NCI-H774 (cell line): ENCODE measurements at places on chromosomes 3 and 15.

DNA sequence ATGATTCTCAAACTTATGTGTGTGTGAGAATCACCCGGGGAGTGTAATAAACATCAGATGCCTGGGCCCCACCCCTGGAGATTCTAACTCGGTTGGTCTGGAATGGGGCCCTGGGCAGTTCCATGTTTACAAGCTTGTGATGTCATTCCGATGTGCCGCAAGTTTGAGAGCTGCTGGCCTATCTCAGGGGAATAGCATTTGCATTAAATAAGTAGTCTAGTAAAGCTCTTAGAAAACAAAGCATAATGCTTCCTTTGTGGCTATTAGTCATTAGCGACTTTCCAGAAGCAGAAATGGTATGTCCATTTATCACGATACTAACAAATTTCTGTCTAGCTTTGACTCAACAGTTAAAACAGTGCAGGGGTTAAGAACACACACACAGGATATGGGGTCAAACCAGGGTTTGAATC is 20.9 kb downstream of the PGBD4 start:
- DNase-seq, result no peak

GRCh38 chr15:67396114-67396513 is 124.8 kb upstream of the C15orf61 start:
- no peak for DNase-seq

GRCh38 chr3:158733656-158734055 is 1.4 kb upstream of the RARRES1 start:
- DNase-seq, result no peak

DNA sequence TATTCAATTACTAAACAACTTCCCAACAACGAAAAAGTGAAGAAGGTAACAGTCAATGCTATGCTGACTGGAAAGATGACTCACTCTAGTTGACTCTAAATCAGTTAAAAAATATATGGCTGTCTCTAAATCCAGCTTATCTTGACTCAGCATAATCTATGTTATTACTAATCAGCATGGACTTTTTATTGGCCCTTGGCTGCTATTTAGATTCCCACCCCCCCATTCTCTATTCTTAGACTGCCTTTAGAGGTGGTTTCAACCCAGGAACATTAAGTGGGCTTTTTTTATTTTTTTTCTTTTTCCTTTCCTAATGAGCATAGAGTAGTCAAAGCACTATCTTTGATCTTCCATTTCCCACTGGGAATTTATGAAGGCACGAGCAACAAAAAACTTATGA is 1.9 kb downstream of the PCOLCE2 start:
- no peak for DNase-seq

- DNase-seq, result no peak
Observed at GRCh38 chr15:86162172-86162591, 82.5 kb downstream of the AGBL1 start.

GRCh38 chr3:191290311-191291025 is 38.7 kb upstream of the CCDC50 start:
- DNase-seq, result no peak

DNA sequence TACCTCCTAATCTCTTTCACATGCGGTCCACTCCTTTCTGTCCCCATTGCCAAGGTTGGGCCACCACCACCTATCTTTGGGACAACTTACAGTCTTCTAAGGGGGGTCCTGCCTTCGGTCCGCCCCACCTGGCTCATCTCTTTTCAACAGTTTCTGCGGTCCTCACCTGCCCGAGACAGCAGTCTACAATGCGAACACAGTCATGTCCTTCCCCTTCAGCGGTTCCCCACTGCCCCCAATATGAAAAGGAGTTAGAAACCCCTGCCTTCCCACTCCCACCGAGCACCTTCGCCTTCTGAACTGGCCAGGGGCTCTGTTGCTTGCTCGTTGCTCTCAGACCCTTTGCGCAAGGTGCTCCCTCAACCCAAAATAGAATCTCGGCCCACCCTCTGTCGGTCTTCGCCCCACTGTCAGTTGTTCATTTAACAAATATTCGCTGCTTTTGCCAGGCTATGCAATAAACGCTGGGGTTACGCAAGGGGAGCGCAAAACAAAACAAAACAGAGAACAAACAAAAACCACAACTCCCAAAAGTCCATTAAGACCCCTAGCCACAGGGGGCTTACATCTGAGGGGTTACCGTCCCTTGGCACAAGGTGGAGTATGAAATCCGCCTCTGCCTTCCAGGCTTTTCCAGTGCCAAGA is 611 bp upstream of the FANCI start:
- DNase-seq, result no peak

DNA sequence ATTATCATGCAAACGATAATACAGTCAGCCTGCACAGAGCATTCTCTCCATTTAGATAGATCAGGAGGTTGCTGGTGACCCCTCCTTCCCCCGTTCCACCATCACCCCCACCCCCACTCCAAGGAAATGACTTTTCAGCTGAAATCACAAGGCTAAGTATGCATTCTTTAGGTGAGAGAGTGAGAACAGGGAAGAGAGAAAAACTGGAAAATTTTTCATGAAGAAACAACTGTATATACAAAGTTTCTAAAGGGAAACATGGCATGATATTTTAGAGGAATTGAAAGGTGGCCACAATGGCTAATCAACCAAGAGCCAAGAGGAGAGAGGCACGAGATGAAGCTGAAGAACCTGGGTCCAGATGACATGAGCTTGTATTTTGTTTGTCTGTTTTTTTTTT is 22.2 kb downstream of the BCL2A1 start:
- DNase-seq, result no peak

DNA sequence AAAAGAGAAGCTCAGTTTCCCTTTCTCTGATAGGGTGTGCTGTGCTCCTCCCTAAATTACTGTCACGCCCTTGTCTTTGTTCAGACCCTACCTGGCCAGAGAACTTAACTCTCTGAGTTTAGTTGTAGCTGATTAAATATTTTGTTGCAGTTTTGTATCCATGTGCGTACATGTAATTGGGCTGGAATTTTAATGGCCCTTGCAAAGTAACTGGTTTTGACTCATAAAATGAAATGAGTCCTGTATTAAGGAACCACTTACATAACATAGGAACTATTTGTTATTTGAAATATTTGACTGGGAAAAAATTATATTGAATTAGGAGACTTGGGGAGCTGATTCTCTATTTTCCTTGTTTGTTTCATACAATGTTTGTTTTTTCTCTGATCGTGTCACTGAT is 80.2 kb downstream of the LRRK1 start:
- DNase-seq, result no peak

DNA sequence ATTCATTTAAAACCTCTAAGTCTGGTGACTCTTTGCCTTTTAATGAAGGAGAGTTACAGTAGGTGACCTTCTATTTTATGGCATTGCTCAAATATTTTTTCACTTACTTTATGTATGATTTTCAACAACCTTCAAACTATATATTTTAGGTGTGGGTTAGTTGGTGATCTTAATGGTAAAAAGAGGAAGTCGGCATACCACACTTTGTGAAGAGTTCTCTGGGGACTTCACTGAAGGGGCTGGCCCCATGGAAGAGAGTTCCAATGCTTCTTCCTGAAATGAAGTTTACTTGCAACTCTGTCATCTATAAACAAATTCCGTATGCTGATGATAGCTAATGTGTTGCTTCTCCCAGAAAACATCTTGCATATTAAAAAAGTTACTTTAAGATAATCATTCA is 647.0 kb upstream of the SGO1 start:
- DNase-seq, result no peak

DNA sequence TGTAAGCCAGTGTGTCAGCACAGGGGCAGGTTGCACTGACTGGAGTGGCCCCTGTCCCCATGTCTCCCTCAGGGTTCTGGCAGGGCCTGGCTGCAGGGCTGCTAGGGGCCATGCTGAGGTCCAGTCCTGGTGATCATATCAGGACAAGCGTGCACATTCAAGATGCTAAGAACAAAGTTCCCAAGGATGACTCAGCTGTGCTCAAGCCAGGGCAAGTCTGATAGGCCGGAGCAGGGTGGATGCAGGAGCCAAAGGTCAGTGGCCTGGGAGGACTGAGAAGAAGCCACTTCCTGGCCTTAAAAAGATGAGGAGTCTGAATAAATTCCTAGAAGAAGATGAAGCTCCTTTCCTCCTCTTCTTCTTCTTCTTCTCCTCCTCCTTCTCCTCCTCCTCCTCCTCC is 353.2 kb downstream of the AGBL1 start:
- no peak for DNase-seq

- no peak for DNase-seq
Observed at GRCh38 chr3:34300621-34301020, 502.2 kb downstream of the PDCD6IP start.

DNA sequence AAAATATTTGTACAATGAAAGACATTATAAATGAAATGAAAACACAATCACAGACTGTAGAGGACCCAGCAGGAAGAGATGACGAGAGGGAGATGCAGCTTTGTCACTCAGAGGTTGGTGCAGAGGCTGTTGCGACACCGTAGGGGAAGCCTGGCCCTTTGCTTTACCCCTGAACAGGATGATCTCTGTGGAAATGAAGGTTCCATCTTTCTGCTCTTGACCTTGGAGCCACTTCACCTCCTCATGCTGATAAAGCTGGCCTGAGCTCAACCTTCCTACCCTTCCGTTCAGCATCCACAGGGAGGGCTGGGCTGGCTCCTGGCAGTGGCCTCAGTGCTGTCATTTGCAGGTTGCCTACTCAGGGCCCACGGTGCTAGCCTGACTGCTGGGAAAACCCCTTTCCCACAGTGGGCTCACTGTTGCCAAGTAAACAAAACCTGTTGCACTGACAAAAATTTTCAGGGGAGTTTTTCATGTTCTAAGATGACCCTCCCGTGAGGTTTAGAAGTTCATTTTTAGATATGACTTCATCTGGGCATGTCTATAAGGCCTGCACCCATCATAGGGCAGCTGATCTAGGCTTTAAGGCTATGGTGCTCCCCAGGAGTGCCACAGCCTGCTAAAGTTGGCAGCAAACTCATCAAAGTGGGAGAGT is 3.0 kb upstream of the CD80 start:
- no peak for DNase-seq

- peak; percentile 81 for DNase-seq
Observed at GRCh38 chr3:15512166-15512565, 9.3 kb downstream of the COLQ start.

DNA sequence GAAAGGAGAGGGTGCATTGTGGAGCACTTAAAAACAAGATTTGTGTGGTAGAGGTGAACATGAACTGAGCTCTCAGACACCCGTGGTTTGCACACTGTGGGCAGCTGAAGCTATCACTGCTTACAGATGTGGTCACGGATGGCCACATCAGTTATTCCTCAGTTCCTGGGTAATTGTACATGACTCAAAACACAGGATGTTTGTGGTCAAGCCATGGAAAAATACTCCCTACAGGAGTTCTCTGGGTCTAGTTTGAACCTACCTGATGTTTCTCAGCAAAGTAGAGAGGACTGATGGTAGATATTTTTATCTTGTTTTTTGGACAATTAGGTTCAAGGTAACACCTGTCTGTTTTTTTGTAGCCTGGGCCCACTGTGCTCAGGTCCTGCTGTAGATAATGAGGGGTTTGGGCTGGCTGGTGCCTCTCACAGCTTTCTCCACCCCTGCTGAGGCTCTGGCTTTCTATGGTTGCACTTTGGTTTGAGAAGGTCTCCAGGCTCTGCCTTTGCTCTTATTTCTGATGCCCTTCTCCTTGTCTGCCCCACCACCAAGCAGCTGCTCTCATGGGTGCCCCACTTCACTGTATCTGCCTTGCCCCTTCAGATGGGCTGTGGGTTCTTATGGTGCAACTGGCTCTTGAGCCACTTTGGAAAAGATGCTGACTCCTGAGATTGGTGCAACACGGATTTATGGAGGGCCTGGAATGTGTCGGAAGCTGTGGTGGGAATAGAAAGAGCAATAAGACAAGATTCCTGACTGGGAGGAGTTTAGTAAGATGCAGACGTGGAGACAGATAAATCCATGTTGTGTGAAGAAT is 40.1 kb downstream of the CDCP1 start:
- DNase-seq, result no peak

DNA sequence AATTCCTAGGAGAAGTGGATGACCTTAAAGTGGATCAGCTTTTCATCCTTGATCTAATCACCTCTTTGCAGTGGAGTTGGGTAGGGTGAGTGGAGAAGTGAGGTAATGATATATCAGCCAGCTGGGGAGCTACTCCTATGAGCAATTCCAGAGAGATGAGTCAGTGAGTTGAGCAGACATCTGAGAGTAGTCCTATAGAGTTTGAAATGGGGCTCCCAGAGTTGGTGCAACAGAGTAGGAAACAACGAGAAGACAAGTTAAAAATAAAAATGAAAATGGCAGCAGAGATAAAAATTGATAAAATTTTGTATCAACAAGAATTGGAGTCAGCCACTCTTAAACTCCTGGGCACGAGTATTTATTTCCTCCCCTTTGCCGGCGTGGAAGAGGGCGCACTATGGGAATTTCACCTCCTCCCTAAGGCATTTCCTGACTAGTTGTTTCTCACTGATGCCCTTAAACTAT is 150.8 kb upstream of the DPH6 start:
- no peak for DNase-seq

GRCh38 chr15:100710222-100710621 is 107.8 kb downstream of the ASB7 start:
- no peak for DNase-seq

GRCh38 chr15:47742742-47743141 is 25.4 kb downstream of the SEMA6D start:
- no peak for DNase-seq

DNA sequence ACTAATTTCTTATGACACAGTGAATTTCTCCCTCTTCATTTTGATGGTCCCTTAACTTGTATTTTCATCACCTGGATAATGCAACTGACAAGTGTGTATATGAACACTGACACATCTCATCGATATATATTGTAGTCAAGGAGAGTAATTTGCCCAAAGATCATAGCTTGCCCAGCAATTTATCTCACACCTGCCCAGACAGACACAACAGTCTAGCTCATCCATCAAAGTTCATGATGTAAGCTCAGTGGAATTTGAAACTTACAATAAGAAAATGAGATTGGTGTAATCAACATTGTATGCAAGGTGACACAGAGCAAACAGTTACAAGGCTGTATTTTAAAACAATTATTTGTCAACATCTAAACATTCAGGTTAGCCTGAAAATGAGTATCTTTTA is 805.8 kb downstream of the NAALADL2 start:
- DNase-seq, result peak; percentile 18

- DNase-seq, result no peak
Observed at GRCh38 chr3:101690972-101691371, 4.5 kb upstream of the RPL24 start.

DNA sequence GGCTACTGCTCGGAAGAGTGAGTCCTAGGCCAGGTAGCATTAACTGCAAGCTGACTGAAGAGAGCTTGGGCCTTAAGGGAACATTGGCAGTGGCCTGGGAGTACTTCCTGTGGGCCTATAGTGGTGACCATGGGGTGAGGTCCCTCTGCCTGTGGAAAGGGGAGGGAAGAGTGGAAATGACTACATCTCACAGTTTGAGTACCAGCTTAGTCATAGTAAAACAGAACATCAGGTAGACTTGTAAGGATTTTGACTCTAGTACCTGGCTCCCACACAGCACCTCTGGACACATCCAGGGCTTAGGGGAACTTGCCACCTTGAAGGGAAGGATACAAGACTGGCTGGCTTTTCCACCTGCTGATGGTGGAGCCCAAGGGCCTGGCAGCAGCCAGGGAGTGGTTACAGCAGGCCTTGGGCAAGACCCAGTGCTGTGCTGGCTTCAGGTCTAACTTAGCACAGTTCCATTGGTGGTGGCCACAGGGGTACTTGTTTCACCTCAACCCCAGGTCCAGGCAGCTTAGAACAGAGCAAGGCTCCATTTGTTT is 147.8 kb downstream of the SLC9A9 start:
- DNase-seq, result no peak
